ENCODE measurements at places on chromosomes 3 and 15.

DNA sequence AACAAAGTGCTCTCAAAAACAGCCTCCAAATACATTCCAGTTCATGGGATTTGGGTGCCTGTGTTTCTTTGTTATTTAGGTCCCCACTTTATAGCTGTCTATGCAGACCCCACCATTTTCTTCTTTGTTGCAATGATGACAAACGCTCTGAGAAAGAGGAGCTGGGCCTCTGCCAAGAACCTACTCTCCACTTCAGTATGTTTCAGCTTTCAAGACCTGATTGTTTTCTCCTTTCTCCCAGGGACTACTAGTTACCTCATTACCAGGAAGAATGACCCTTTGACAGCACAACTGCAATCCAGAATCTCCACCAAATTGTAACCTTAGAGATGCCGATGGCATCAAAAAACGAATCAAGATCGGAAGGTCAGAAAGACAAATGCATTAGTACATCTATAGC is 236.8 kb downstream of the MEIS2 start:
- no peak for DNase-seq

DNA sequence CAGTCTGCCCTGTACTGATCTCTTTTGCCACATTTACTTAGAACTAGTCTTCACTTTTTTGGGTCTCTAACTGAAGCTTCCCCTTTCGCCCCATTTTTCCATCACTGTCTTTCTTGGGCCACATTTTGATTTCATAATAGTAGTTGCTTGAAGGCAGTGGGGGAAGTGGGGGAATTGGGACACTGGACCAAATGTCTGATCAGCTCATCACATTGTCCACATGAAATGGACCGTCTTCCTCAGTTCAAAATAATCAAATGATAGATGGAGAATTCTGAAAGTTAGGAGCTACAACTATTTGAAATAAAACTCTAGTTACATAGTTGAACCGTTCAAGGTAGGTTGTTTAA is 747 bp downstream of the PDCD6IP start:
- DNase-seq: no peak

GRCh38 chr15:87735522-87735921 is 521.0 kb downstream of the NTRK3 start:
- DNase-seq: no peak

- no peak for DNase-seq
Observed at GRCh38 chr15:40942337-40942854, 10.9 kb upstream of the CHAC1 start.

- no peak for DNase-seq
Observed at GRCh38 chr15:67043939-67044771, 21.2 kb upstream of the SMAD3 start.

DNA sequence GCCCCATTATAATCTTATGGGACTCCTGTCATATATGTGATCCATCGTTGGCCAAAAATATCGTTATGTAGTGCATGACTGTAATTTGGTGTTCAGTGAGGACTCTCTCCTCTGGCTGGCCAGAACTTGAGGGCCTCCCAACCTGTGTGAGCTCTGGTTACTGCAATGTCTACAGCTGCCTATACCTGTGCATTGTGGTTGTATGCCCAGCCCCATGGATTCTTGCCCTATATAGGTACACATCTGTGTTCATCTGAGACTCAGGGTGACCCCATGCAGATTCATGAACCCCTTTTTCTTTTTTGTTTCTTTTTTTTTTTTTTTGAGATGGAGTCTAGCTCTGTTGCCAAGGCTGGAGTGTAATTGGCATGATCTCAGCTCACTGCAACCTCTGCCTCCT is 32.6 kb upstream of the KLF13 start:
- no peak for DNase-seq

DNA sequence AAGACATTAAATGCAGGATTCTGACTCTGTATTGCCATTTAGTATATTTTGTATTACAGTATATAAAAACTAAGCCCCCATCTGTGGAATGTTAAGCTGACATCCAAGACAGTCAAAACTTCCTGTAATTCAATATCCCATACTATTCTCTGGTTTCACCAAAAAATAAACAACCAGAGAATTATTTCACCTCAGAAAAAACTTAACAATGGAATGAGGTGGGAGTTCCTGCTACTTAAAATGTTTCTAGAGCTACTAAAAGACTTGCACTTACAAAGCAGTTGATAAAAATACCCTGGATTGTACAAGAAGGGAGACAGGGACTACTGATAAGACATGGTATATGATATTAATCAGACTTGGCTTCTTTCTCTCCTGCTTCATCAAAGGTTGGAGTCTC is 8.3 kb downstream of the ARL13B start:
- DNase-seq: no peak

GRCh38 chr3:12316729-12317351 is 28.0 kb downstream of the PPARG start:
- no peak for DNase-seq

DNA sequence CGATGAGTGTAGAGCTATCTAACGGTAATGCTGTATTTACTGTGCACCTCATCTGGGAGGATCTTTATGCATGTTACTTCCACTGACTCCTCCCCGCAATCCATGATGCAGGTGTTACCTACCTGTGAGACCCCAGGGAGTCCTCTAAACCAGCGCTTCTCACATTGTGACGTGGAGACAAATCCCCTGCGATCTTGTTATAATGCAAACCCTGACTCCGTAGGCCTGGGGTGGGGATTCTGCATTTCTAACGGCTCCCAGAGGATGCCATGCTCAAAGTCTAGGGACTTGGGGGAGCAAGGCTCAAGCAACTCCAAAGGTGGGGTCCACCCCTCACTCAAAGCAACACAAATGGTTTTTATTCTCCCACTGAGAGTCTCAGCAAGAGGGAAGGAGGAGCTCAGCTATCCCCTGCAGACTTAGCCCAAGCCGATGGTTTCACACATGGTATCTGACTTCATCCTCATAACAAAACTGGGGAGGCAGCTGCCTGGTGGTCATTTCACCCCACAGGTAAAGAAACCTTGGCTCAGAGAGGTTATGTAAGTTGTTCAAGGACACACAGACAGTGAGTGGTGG is 63.6 kb downstream of the PCSK6 start:
- no peak for DNase-seq

- no peak for DNase-seq
Observed at GRCh38 chr15:80426316-80426715, 22.1 kb downstream of the ARNT2 start.

- DNase-seq: peak; percentile 61
Observed at GRCh38 chr3:168047190-168047795, 48.4 kb downstream of the GOLIM4 start.

- no peak for DNase-seq
Observed at GRCh38 chr3:18767756-18768303, 342.7 kb upstream of the SATB1 start.

DNA sequence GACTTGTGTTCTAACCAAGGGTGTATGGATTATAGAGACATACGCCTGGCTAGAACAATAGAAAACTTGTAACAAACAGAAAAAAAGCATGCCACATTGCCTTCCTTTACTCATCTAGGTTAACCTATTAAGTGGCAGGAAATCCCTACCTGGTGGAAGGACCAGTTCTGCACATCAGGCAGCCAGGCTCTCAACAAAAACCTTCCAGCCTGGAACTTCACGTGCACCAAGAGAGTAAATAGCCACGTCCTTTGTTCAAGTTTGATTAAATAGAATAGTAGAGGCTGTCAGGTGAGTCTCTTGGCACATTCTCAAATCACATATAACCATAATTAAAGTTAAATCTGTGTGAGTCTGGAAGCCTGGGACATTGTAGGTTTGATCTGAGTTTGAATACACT is 85.0 kb upstream of the DPH6 start:
- DNase-seq: no peak

- no peak for DNase-seq
Observed at GRCh38 chr15:79094611-79095021, 4.0 kb upstream of the RASGRF1 start.

GRCh38 chr3:152672320-152672649 is 162.6 kb upstream of the P2RY1 start:
- DNase-seq: no peak

- no peak for DNase-seq
Observed at GRCh38 chr3:13537909-13538296, 11.0 kb upstream of the FBLN2 start.

DNA sequence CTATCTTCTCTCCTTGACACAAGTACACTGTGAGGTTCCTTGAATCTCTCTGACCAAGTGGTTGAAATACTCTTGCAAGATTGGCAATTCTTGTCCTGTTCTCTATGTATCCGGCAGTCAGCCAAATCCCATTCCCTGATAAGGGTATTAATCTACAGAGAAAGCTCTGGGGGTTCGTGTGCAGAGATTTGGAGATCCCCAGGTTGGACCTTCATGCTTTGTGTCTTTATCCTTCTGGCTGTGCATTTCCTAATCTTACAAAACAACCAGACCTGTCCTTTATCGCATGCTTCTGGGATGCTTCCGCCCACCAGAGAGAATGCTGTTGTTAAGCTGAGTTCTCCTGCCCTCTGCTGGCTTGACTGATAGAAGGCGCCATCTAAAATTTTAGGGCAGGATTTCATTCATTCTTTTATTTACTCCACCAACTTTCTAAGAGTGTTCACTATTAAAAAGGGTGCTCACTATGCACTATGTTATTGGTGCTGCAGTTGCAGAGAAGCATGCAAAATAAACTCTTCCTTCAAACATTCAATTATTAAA is 8.6 kb upstream of the SST start:
- DNase-seq: peak; percentile 60

DNA sequence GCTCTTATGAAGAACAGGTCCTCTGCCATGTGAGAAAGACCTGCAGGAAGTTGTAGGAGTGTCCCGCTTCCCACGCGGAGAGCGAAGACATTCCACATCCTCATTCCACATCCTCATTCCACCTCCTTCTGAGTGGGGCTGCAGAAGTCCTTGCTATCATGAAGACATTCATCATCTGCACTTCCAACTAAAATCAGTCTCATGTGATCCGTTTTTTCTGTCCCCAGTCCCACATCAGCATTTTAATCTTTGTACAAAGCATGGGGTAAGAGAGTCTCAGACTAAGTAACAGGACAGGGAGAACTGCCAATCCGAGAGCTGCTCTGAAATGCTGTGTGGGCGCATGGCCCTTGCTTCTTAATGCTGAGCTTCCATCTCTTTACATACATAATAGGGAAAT is 227.2 kb downstream of the RSRC1 start:
- DNase-seq: no peak

DNA sequence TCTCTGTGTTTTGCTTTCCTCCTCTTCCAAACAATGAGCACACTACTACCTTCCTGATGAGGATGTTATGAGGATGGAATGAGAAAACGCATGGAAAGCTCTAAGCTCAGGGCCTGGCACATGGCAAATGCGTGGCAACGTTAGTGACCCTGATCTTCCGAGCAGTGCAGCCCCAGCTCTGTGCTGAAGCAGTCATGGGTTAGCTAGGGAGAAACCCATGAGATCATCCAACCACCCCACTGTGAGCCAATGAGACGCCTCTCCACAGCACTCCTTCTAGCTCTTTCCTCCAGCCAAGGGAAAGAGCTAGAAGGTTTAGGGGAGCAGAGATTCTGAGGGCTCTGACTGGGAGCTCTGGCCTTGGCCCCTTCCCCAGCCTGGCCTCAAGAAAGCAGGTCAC is 4.5 kb downstream of the CPN2 start:
- no peak for DNase-seq

DNA sequence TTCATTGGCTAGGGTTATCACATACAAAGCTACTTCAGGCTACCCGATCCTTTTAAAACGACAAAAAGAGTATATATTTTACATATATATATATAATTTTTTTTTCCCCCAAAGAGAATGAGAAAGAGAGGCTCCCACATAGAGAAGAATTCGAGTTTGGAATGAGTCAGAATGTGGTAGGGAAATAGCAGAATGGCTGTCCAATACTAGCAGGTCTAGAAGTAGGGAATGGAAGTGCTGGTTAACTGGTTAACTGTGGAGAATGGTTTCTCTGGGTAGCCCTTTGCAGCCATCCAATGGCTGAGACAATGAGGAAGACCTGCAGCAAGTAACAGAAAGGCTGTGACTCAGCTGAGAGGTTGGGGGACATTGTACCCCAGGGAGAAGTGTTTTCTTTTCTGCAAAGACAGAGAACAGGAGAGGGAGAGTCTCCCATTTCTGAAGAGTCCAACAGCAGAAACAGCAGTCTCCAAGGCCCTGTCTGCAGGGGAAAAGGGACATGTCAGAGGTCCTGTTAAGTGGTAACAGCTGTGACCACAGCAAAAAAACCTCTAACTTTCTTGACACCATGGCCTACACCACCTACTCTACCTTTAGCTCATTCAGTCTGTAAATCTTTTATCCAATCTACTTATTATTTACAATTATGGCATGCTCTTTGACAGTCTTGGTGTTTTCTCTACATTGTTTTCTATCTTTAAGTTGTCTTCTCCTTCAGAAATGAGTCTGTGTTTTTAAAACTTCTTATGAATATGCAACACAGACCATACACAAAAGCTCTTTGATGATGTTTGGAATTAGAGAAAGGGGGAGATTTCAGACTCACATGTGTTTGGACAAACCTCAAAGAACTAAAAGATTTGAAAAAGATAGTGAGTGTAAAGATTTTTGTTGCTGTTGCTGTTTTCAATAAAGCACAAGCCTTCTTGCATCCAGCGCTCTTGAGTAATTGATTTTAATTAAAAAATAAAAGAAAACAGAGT is 116.1 kb upstream of the SLC7A14 start:
- no peak for DNase-seq

DNA sequence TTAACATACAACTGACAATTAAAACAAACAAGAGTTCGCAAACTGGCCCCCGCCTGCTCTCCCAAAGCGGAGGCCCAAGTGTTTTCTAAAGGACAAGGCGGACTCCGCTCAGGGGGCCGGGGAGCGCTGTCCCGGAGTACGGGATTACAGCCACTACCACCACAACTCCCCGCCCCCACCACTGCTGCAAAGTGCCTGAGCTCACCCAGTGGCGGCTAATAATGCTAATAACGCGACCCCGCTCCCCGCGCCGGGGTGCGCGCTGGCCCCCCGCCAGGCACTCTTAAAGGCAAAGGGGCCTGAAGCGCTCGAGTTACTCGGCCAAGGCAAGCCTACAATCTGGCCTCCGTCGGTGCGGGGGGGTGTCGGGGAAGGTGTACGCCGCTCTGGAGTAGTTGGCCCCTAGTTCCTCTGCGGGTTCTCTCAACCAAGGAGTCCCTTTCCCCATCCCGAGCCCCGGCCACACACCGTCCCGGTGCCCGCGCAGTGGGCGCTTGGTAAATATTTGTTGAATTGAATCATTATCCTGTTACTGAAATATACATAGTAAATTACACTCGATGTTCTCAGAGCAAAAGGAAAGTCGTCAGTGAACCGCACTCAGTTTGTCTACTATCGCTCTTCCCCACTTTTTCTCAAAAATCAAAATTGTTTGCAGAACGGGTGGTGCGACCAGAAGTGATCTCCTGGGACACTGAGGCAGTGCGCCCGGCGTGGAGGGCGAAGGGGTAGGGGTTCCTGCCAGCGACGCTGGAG is 827 bp downstream of the WNT5A start:
- peak; percentile 79 for DNase-seq

DNA sequence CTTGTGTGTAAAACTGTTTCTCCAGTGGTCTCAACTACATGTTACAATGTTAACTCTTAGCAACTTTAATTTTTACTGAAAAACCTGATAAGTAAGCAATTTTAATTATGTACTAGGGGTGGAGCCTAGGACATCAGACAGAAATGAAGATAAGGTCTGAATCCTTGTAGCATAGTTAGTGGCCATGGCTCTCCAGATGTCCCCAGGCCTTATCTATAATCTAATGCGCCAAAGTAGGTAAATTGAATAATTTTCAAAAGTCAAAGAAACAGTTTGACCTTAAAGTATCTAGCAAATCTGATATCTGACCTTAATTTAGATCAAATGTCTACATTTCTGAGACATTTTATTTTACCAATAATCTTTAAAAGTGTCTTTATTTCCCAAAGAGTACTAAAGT is 8.2 kb downstream of the MAGEF1 start:
- DNase-seq: no peak

Measured in retina (tissue), 1 donor.